Activated CD4-positive, alpha-beta T cell treated with anti-CD3 and anti-CD28 coated beads, Interleukin-2, amount 50 U/mL, for 1 hour (primary cell): ENCODE measurements at places on chromosomes 3 and 15.

DNA sequence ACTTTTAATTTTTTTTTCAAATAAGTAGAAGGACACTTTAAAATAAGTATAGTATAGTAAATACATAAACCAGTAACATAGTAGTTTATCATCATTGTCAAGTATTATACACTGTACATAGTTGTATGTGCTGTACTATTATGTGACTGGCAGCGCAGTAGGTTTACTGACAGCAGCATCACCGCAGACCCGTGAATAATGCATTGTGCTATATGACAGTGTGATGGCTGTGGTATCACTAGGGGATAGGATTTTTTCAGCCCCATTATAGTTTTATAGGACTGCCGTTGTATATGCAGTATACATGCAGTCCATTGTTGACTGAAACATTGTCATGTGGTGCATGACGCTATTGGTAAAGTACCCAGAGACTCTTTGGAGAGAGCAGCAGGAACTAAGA is 306.5 kb downstream of the SQOR start:
- no peak for DNase-seq

DNA sequence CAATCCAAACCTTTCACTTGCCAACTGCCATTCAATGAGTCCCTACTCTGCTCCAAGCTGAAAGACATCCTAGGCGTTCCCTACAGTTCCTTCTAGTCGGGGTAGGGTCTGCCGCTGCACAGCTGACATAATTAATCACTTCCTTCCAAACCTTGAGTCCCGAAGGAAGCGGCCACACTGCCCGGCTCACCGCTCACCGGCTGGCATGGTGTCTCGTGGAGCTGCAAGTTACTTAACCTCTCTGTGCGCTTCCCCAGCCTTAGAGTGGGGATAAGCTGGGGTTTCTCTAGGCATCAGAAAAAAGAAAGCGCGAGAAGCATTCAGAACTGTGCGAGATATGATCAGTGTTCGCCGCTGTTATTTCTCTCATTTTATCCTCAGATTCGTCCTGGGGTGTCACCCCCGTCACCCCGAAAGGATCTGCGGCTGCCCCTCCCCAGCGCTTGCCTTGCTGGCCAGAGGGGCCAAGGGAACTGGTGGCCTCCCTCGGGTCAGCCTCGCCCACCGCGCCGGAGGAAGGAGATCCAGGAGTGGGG is 748 bp downstream of the MRPS25 start:
- DNase-seq: no peak

DNA sequence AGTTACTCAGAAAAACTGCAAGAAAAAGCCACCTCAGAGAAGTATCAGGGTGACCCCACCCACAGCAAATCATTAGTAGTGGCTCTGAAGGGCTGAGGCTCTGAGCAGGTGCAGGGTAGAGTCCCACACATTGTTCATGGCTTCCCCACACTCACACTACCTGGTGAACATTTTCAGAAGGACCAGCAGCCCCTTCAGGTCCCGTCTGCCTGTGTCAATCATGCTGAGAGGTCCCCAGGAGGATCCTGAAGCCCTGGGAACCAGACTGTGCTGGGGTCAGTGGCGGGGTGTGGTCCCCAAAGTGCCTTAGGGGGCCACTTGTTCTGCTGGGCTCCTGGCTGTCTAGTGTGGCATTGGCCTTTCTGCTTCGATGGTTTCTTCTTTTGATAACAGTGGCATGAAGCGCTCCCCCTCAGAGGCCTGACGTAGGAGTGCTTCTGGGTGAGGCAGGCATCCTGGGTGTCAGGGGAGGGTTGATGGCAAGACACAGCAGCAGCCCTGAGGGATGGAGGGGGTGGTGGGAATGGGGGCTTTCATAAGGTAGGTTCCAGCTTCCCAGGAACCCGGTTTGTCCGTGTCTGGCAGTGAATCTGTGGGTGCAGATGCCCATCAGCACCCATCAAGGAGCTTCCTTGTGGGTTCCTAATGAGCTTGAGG is 19.0 kb upstream of the FANCD2 start:
- DNase-seq: no peak

DNA sequence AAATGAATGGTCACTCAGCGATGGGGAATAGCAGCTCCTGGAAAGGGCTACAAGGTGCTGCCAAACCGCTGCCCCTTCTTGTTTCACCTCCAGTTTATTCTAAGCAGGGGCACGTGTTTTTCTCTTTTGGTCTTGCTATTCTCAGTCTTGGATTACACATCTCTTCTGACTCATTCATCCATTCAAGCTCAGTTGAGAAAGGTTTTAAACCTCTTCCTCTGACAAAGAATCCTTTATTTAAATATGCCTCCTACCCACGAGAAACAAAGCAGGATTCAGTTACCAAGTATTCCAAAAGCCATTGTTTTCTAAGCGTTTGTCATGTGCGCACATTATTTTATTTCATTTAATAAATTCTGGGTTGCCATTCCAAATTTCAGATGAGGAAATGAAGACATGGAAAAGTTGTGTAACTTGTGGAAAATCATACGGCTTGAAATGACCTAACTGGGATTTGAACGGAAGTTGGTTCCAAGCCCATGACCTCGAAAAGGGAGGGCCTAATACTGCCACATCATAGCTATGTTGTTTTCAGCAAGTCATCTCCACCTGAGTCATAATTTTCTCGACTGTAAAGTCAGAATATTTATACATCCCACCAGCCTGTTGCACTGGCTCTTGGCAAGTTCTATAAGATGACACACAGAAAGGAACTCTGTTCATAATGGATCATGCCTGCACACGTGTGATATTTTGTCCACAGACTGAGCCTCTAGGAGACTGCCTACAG is 292.0 kb upstream of the SLCO3A1 start:
- no peak for DNase-seq

DNA sequence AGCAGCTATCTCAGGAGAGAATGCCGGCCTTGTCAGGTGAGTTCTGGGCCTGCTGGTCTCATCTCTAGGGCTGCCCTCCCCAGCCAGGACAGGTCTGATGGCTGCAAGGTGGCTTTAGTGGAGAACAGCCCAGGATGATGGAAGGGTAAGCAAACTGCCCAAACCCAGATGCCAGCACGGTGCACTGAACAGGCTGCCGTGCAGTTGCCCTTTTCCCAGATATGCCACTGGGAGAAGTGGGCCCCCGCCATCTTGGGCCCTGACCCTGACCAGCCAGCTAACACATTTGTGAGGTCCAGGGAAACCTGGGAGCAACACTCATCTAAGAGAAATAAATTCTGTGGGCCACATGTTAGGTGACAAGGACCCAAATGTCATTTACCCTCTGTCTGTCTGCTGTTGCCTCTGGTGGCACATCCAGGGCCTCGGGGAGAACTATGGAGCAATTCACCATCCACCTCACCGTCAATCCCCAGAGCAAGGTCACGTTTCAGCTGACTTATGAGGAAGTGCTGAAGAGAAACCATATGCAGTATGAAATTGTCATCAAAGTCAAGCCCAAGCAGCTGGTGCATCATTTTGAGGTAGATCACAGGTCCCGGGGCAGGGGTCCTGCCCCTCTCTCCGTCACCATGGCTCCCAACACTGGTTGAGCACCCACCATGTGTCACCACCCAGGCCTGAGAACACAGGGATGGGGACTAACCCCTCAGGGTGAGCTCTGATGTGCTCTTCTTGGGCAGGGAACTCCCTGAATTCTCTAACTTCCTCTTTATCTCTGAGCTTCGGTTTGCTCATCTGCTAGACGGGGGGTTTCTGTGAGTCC is 1.8 kb downstream of the ITIH1 start:
- no peak for DNase-seq

GRCh38 chr3:188940573-188940932 is 231.2 kb upstream of the TPRG1 start:
- no peak for DNase-seq

DNA sequence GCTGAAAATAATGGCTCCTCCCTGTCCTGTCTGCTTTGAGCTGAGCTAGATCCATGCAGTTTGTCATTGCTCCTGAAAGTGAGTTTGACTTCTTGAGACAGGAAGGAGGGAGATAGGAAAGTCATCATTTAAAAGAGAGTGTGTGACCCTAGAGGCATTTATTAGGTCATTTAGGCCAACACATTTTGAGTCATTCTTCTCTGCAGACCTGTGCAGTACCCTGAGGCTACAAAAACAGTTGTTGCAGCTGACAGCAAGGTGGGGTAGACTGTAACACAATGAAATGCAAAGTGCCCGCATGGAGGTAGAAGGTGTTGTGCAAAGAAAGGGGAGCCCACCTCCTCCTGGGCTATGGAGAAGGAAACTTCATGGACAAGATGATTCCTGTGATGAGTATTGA is 102.8 kb upstream of the PFN2 start:
- DNase-seq: no peak

DNA sequence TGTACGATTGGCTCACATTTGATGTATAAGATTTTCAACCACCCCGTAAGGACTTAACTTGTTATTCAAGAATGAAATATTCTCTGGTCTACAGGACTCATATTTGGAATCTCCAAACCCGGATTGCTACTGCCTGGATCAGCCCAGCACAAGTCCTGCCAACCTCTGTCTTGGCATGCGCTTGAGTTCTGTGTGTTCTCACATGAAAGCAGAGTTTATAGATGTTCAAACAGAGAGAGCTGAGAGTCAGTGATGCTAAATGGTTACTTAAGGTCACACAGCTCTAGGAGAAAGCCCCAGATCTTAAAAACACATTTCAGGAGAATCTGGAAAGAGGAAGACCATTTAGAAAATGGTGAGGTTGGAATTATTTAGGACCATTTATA is 268.0 kb upstream of the TBL1XR1 start:
- no peak for DNase-seq

DNA sequence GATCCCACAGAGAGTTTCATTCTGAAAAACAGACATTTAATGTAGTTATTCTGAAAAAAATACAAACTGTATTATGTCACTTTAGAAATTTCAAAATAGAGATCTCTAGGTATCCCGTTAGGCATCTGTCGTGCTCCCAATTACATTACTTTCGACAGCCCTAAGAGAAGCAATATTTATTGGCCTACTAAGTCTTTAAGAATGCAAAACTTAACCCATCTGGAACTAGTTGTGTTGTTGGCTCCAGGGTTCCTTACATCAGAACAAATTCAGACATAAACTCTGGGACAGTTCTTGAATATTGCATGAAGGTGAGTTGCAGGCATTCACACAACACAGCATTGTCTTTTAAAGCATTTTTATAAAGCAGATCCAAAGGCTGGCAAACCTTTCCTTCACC is 498.4 kb downstream of the FHIT start:
- DNase-seq: no peak

- DNase-seq: no peak
Observed at GRCh38 chr3:65894679-65895453, 143.9 kb downstream of the MAGI1 start.

DNA sequence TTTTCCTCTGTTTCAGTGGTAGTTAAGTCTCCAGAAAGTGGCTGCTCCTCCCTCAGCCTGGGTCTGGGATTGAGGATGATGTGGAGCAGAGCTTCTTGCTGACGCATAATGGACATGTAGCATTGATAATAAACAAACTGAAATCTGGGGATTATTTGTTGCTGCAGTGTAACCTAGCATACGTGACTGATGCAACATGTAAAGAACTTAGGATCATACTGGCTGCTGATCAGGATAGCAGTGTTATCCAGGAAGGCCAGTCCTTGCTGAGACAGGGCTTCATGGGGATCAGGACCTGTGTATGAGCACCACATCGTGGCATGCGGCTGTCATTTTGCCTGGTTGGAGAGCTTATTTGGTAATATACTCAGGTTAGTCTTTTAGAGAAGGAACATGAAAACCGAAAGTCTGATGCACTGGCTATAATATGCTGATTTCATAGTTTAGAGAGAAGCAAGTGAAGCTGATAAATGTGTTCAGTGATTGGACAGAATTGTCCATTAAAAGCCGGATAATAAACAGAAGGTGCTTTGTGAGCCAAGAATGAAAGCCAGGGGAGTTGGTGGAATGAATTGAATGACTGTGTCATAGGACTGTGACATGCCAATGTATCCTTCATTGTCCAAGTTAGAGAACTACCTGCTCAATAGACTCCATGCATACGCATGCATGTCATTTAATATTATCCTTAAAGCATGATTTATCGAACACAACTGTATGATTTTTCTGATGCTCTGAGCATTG is 4.1 kb downstream of the MINAR1 start:
- DNase-seq: no peak

- no peak for DNase-seq
Observed at GRCh38 chr15:92599394-92599970, 56.1 kb downstream of the FAM174B start.

DNA sequence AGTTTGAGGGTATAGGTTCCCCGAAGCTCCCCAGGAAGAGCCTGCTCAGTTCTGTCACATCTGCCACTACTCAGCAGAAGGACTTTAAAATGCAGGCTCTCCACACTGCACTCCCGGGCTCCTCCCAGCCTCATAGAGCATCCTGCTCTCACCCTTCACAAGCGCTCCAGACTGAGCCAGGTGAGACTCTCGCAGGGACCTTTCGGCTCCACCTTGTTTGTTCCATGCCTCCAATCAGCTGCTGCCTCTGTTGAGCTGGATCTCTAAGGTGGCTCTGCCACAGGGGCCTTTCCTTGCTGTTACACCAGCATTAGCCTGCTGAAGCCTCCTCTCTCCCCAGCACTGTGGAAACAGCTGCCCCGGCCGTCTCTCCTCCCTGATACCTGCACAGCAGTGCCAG is 56.1 kb downstream of the SLCO3A1 start:
- no peak for DNase-seq

DNA sequence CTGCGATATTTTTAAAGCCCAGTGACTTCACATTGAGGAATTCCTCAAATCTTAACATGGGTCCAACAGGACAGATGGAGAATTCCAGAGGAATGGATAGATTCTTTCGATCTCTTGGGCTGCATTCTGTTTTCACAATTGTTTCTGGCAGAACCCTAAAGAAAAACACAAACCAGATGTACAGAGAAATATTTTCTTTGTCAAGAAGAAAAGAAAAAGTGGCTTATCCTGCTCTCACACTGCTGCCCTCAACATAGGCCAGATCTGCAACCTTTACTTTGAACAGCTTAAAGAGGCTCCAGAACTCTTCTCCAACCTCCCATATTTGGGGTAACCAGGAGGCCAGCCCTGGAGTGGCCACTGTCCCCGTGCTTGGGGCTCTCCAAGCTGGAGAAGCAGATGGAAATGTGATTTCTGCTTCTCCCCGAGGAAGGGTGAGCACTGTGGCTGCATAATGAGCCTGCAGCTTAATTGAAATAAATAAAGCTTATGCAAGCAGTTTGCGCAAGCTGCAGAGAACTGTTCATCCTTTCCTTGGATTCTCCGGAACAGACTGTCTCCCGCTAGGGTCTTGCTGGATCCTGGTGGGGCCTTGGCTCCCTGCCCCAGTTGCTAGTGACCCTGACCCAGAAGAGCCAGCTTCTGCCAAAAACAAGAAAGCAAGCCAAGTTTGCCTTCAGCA is 453.2 kb upstream of the PROK2 start:
- DNase-seq: no peak

GRCh38 chr15:48680841-48681240 is 35.3 kb upstream of the FBN1 start:
- DNase-seq: no peak

DNA sequence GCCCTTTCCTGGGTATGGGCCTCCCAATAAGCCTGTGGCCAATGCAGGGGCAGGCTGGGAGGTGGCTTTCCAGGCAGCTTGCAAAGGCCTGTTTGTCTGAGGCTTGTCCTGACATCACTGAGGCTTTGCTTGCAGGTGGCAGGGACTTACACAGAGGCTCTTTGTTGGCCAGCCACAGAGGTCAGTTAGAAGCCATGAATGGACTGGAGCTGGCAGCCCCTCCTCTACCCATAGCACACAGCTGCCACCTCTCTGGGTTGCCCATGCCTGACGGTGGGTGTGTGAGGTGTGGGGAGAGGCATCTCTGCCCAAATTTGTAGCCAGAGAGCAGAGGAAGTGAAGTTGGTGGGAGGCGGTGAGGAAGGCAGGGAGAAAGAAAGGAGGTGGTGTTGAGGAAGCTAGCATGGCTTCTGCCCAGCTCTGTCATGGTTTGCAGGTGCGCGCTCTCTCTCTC is 17.1 kb downstream of the LIMD1 start:
- DNase-seq: no peak

GRCh38 chr3:141677701-141678100 is 60.4 kb upstream of the RNF7 start:
- DNase-seq: no peak
